NCI-H510A treated with DMSO at 0.1 percent for 48 hours (cell line): ENCODE measurements at places on chromosomes 6 and 20.

GRCh38 chr6:11368264-11368663 is 135.8 kb upstream of the NEDD9 start:
- DNase-seq: no peak

DNA sequence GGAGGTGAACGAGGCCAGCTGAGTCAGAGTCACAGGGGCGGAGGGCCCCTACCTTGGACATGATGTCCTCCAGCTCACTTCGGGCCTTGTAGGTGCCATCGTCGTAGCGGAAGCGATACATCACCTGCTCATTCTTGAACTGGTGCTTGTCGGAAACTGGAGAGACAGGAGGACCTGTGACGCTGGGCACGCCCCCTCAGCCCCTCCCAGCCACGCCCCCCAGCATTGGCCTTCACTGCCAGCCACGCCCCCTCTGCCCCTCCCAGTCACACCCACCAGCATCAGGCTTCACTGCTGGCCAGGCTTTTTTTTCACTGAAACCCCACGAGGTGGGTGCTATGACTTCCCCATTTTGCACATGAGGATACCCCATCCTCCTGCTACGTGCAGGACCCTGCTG is 148.2 kb downstream of the PREX1 start:
- peak; percentile 61 for DNase-seq

GRCh38 chr20:54140067-54140466 is 33.7 kb downstream of the CYP24A1 start:
- no peak for DNase-seq

DNA sequence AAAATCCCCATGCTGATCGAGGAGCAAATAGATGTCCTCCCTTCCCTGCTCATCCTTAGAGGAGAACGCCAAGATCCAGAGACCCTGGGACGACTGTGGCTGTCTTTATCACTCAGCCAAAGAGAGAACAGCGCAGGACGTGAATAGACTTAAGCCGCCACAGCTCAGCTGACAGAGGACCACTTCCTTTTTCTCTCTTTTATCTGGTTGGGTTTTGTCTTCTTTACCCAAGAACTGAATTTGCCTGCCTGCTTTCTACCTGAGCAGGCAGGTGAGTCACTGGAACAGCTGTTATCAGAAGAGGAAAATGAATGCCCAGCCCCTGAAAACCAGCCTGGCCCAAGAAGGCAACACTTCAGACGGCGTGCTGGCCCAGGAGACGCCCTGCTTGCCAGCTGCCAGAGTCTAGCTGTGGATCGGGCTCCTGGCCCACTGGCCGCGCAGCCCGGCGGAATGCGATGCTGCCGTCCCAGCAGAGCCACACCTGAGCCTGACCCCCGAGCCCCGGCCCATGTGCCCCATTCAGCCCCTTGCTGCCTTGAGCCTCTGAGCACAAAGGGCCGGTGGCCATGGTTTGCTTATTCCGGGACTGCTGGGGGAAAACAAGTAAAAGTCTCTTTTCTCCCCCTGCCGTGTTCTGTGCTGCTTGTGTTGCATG is 82.1 kb downstream of the TCP11 start:
- no peak for DNase-seq

DNA sequence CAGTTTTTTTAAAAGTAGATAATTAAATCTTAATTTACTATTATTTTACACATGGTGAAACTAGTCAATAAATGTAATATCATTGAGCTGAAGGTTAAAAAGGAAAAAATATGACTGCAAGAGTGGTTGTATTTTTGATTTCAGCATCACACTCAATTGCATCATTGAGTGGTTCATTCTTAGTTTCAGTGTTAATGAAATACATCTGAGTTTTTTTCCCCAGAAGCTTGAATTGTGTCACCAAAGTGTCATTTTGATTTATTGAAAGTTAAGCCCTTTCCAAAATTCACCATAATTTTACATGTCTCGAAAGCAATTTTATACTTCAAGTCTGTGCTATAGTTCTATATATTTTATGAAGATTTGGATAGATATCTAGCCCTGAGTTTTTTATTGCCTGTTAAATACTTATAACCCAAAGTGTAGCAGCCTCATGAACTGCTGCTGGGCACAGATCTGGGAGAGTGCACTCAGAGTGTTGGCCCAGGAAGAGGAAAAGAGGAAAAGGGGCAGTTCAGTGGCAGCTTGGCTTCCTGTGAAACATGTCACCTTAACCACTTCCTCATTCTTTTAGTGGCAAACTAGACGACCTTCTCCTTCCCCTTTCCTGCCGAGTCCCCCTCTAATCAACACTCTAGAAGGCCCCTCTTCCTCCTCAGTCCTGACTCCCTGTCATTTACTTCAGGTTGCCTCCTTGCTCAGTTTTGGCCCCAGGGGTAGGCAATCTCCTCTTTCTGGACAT is 140.7 kb downstream of the ESR1 start:
- no peak for DNase-seq

GRCh38 chr6:154705471-154706113 is 27.6 kb upstream of the SCAF8 start:
- DNase-seq: no peak

DNA sequence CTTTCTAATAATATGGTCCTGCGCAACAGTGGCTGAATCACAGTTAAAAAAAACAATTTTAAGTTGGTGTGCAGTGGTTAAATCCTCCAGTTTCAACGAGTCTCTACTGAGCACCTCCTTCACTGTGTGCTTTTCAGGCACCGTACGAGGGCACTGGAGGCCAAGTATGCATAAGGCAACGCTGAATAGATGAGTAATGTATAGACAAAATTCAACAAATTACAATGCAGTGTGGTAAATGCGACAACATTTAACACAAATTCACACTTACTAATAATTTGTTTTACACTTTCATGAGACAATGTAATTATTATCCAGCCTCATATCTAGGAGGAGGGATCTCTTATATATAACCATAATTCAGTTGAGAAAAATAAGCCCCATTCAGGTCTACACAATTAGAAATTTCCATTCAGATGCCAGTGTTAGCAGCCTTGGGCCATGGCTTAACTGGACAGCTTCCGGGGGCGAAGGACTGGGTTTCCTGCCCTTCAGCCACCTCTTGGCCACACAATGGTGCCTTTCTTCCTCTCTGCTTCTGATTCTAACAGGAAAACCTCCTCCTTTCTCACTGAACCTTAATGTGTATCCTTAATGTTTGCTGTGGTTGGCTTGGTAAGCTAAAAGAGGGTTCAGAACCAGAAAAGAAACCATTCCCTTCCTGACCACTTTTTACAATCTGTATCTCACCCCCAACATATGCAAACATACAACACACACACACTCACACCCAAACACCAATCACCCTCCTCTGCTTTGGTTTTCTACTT is 51.9 kb downstream of the B4GALT5 start:
- no peak for DNase-seq

GRCh38 chr6:85298553-85298952 is 151.3 kb upstream of the NT5E start:
- no peak for DNase-seq

DNA sequence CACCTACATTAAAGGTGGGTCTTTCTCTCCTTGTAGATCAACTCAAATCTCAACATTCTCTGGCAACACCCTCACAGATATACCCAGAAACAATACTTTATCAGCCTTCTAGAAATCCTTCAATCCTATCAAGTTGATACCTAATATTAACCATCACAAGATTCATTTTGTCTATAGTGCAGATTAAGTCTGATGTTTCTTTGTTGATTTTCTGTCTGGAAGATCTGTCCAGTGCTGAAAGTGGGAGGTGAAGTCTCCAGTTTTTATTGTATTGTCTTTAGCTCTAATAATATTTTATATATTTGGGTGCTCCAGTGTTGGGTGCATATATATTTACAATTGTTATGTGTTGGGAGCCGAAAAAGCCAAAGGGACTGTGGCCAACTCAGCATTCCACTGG is 493.9 kb upstream of the ADGRB3 start:
- no peak for DNase-seq

DNA sequence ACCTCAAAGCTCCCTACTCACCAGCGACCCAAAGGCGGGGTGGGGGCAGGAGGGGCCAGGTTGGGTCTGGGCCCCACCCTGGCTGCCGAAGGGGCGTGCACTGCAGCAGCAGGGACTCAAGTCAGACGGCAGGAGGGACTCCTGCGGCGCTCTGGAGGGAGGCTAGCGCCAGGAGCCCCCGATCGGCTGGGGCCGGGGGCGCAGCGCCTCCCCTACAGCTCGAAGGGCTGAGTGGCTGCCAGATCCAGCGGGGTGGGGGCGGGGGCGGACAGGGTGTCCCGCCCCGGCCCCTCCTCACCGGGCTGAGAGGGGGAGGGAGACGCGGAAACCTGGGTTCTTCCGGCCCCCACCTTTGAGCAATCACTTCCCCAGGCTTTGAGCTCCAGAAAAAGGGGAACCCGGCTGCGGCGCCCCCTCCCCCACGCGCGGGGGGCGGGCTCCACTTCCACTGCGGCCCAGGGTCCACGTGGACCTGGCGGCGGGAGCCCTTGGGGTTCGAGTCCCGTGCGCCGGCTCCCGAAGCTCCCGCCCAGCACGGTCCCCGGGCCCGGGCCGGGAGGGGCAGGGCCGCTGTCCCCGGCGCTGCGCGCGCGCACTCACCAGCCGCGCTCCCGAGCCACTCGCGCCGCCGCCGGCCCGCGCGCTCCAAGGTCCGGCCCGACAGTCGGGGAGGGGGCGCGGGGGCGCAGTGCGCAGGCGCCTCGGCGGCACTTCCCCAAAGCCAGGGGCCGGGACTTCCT is at the start of gene RGS19:
Gene RGS19 (minus strand): TSS at position 246 of the 740 bp plus-strand sequence. CDS start 2,632 bp downstream, outside the sequence.
- DNase-seq: peak; percentile 24

DNA sequence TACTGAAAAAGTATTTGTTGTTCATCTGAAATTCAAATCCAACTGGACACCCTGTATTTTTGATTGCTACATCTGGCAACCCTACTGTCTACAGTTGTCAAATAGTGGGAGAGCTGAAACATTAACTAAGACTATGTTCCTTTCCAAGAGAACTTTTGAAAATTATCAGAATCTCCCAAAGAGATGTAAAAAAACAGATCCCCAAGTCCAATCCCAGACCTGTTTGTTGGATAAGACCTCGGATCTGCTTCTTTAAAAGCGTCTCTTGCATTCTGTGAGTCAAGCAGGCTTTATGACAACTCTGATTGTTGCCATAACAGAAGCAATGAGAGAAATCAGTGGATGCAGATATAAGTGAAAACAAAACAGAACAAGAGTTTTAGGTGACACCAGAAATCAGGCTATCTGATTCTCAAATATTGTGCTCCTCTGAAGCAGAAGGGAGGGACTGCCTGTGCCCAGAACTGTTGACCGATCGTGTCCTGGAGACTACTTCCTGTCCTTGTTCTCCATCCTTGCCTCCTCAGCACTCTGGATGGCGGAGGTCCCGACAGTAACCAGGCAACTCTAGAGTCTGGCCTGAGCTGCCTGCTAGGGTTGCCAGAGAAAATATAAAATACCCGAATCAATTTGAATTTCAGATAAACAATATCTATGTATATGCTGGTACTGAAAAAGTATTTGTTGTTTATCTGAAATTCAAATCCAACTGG is 853.8 kb downstream of the MAFB start:
- no peak for DNase-seq

- no peak for DNase-seq
Observed at GRCh38 chr6:147849401-147850330, 341.2 kb downstream of the SAMD5 start.

DNA sequence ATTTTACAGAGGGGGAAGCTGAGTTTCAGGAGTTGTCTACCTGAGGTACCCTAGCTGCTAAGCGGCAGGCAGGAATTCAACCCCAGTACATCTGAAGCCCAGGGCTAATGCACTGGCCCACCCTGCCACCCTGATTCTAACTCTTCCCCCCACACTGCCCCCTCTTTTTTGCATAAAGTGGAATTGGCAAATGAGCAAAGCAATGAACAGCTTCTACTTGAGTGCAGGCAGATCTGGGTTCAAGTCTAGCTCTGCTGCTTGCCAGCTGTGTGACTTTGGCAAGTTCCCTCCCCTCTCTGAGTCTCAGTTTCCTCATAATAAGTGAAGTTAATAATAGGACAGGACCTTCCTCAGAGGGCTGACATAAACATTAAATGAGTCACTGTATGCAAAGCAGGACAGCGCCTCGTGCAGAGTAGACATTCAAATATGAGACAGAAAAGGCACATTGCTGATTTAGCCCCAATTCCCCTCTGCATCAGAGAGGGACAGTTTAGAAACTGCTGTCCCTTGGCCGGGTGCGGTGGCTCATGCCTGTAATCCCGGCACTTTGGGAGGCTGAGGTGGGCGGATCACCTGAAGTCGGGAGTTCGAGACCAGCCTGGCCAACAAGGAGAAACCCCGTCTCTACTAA is 4.7 kb downstream of the ADA start:
- DNase-seq: no peak
